ENCODE measurements at places on chromosomes 2 and 18.

GRCh38 chr18:78238404-78239089 lies 741.1 kb upstream of the SALL3 start:
- no peak for DNase-seq

- DNase-seq: no peak
Measured at GRCh38 chr2:95061601-95062183, 36.2 kb downstream of the MAL start.

- no peak for DNase-seq
Measured at GRCh38 chr2:121570036-121570666, 39.5 kb downstream of the RNU4ATAC start.

- no peak for DNase-seq
Measured at GRCh38 chr2:134727385-134727784, 8.6 kb upstream of the TMEM163 start.

- DNase-seq: peak; percentile 32
Measured at GRCh38 chr2:210593166-210593565, 36.8 kb downstream of the CPS1 start.

DNA sequence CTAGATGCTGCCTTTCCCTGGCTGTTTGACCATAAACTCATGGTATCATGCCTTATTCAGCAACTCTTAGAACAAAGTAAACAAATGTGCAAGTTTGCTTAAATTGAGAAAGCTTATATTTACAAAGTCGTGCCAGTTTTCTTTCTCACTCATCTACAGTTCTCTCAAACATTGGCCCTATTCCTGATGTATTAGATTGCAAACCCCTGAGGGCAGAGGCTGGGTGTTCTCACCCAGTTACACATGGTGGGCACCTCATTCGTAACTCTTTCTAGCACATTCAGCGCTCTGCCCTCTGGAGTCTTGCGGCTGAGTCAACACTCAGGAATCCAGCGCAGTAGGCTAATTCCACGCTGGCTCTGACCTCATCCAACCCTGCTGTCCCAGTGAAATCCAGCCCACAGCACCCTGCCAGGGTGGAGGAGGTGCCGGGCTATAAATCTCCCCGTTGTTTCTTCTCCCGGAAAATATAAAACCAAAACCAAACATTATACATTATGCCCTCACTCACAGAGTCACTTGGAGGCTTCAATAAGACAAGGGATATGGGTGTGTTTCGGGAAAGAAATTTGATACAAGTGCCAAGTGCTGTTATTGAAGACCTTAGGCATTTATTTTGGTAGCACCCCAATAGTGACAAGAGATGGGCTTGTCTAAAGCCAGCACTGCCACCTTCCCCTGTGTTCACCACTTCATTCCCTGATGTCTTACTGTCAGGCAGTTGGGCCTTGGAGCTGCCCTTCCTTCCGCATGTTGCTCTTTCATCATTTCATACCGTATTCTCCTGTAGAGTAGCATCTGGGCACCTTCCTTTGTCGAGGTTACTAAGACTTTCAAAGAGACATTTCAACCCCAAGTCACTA lies 287.4 kb downstream of the PRKCE start:
- DNase-seq: no peak

DNA sequence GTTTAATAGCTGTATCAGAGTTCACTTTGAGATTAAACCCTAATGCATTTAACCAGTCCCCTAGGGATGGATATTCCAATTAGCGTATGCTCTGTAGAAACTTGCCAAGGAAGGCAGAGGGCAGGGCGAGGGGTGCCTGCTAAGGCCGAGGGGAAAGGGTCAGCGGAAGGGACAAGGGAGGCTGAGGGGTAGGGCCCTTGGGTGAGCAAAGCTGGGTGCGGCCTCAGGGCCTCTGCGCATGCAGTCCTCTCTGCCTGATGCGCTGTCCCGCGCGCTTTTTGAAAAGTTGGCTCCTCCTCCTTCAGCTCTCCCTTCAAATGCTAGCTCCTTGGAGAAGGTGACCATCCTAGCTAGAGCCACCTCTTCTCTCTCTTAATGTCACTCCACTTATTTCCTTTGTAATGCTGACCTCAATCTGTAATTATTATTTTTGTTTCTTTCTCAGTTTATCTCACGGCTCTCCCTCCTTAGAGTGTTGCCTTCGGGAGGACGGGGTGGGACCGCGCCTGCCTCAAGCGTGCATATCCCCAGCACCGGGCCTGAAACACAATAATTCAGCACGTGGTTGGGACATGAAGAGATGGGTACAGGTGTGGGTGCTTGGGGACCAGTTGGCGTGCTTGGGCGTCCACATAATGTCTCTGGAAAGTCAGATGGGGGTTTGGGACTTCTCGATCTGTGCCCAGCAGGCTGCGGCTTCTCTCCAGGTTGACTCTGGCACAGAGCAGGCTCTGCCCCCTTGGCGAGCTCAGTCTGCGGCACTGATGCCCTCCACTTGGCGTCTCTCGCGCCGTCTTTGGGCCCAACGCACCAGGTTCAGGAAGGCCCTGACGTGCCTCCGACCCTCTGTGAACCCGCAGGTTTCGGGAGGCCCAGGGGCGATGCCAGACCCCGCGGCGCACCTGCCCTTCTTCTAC lies 10.0 kb downstream of the ZAP70 start:
- peak; percentile 53 for DNase-seq

DNA sequence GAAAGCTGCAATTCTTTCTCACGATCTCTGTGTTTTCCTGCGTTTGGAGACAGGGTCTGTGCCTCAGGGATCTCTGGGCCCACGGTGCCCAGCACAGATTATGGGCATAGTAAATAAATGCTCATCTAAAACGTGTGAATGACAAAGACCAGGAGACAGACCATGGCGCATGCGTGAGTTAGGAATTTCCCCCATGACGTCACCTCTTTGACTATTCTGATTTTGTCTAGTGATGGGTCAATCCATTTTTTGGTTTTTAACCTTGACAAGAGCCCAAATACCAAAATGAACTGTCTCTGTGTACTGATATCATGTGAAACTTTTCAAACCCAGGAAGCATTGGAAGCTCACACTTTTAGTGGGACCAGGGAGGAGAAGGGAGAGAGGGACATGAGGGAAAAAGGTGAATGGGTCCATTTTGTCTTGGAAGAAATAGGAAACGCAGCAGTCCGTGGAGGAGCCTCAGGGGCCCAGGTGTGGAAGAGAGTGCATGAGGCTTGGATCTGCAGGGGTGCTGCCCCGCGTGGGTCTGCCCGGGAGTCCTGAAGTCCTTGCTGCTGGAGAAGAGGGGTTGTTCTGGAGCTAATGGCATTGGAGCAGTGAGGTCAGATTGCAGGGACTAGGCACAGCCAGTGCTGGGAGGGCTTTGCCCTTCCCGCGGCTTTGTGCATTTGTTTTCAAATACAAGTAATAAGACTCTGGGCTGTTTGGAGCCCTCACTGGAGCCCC lies 172.2 kb downstream of the ASB1 start:
- DNase-seq: no peak

DNA sequence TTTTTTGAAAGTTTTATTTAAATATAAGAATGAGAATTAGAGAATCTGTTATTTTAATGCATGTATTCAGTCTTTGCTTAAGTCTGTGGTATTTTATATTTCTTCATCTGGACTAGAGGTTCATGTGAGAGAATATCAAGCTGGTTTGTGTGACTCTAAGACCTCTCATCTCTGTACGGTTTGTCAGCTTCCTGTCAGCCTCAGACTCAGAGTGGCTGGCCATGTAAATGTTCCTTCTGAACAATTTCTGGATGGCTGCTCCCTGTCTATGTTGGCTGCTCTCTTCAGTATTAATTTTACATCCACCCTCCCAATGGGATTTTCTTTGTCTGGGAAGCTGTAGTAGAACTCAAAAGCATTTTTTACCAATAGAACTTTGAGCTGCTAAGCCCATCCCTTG lies 225.3 kb upstream of the THUMPD2 start:
- no peak for DNase-seq

- DNase-seq: no peak
Measured at GRCh38 chr18:79477711-79478483, 82.2 kb downstream of the NFATC1 start.

DNA sequence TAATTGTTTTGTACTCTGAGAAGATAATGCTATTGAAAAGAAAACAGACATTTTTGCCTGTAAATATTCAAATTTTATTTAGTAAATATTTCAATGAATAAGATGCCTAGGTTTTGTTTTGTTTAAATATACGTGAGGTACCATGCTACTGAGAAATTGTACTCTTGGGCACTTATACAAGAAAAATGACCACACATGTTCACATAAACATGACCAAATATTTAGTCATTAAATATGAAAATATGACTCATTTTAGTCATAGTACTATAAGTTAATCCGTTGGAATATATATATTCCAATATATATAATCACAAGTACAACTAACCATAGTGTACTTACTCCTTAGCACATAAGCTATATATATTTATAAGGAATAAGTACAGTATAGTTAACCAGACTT lies 56.7 kb upstream of the ZNF804A start:
- DNase-seq: no peak

GRCh38 chr2:144477281-144477956 lies 42.5 kb downstream of the ZEB2 start:
- no peak for DNase-seq

DNA sequence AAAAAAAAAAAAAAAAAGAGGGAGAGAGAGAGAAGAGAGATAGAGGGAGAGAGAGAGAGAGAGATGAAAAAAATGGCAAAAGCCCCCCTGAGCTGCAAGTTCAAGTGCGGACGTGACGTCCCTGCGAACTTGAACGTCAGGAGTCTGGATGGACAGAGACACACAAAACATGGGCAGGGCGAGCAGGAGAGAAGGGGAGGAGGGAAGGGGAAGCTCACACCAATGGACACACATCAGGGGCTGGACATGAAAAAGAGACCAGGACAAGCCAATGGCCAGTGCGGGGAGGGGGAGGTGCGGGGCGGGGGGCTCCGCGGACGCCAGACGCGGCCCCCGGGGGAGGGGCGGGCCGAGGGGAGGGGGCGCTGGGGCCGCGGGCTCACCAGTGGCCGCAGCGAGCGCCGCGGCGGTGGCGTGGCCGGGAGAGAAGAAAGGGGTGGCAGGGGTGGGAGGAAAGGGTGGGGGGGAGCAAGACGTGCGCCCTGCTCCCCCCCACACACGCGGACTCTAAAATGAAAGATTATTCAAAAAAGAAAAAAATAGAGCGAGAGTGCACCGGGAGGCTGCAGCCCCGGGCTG lies at the start of gene BCL11A:
Gene BCL11A (minus strand): TSS at position 160 of the 579 bp plus-strand sequence. CDS start 384 bp downstream, outside the sequence.
- peak; percentile 75 for DNase-seq

DNA sequence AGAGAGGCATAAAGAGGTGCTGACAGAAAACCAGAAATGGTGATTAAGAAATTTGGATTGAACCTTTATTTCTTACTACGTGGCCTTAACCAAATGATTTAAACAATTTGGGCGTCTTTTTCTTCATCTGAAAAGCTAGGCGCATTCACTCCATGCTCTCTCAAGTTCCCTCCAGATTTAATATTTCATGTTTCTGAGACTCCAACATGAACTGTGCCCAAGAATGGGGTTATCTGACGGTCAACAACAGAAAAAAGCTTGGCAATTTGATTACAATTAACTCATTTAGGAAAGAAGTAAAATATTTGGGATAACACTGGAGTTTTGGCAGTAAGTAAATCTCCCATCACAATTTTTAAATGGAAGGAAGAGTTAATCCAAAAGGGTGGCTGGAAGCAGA lies 345.4 kb downstream of the ARHGAP15 start:
- no peak for DNase-seq

- peak; percentile 30 for DNase-seq
Measured at GRCh38 chr18:79790996-79791972, 6.5 kb upstream of the KCNG2 start.

GRCh38 chr2:176187899-176188773 lies at the start of gene HOXD1:
Gene HOXD1 (plus strand): TSS chr2:176188668. CDS start chr2:176188802, 134 bp downstream.
- peak; percentile 66 for DNase-seq

- no peak for DNase-seq
Measured at GRCh38 chr2:59912042-59912441, 641.4 kb downstream of the BCL11A start.

DNA sequence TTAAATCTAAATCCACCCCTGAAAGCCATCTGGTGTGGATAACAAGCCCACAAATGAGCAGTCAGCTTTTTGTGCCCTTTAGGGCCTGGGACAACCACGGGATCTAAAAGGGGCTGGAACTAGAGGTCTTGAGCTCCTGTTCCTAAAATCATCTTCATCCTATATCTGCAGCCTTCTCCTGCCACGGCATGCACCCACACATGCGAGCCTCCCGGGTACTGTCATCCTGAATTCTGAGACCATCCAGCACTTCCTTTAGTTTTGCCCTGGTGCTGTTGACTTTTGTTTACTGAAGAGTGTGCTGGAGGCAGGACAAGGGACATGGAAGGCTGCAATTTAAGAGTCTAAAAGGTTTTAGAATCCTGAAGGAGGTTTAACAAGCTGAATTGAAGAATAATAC lies 183.2 kb downstream of the FAM210A start:
- no peak for DNase-seq

- DNase-seq: no peak
Measured at GRCh38 chr2:104855221-104856085, 1.5 kb downstream of the POU3F3 start.

DNA sequence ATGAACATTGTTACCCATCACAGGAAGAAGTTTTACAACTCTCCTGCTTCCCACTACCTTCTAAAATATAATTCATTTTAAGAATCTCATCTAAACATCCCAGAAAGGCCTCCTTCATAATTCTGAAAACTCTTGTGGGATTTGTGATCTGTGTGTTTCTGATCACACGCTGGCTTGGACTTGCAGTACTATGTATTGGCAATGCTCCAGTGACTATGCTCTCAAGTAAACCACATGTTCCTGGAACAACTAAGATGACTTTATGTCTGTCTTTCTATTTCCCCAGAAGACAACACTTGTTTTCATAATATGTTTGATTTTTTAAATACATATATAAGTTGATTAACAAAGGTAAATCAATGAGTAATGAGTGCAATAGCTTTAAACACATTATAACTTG lies 376.6 kb upstream of the NETO1 start:
- DNase-seq: no peak

DNA sequence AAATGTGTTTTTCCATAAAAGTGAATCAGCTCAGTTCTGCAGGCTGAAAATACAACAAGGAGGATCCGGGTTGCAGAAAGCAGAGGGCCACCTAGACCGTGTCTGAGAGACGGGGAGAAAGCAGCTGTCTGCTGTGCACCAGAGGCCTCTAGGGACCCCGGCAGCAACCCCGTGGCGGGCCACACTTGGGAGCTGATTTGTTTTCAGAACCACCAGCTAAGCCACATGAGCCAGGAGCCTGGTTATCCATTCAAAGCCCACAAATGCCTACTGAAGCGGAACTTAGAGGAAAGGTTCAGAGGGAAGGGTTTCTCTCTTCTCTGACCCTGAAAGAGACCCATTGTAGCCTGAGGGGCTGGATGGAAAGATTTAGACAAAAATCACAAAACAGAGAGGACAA lies 28.4 kb upstream of the ID2 start:
- no peak for DNase-seq

DNA sequence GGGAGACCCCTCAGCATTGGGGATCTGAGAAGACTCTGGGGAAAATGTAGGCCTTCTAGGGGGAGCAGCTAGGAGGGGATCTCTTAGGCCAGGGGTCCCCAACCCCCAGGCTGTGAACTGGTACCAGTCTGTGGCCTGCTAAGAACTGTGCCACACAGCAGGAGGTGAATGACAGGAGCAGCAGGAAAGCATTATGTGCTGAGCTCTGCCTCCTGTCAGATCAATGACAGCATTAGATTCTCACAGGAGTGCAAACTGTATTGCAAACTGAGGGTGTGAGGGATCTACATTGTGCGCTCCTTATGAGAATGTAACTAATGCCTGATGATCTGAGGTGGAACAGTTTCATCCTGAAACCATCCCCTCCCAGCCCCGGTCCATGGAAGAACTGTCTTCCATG lies 127.3 kb downstream of the SCG2 start:
- DNase-seq: no peak
